ENCODE measurements at places on chromosomes 11 and 22. TPM values are rescaled to one million over a fixed set of nuclear protein-coding genes. Genes with fewer than 3 reads are reported as not detected.

DNA sequence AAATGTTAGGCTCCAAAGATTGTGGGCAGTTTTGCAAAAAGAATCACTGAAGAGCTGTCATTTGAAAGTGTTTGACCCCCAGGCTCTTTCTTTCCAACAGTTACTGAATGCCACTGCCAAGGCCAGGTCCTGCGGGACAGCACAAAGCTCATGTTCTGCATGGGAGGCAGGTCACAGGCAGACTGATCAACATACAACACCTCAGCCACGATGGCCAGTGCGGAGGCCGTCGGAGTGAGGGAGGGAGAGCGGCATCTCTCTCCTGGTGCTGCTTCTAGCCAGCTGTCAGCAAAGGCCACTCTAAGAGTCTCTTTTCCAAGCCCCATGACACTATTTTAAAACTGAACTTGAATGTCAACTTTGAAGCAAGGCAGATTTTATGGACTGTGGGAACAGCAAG is 49.9 kb downstream of the ARFGAP3 start:
- H3K36me3 ChIP-seq: peaks cover 76% of the 10 kb centered on the region
- H3K27ac ChIP-seq: no peak overlapping the region

DNA sequence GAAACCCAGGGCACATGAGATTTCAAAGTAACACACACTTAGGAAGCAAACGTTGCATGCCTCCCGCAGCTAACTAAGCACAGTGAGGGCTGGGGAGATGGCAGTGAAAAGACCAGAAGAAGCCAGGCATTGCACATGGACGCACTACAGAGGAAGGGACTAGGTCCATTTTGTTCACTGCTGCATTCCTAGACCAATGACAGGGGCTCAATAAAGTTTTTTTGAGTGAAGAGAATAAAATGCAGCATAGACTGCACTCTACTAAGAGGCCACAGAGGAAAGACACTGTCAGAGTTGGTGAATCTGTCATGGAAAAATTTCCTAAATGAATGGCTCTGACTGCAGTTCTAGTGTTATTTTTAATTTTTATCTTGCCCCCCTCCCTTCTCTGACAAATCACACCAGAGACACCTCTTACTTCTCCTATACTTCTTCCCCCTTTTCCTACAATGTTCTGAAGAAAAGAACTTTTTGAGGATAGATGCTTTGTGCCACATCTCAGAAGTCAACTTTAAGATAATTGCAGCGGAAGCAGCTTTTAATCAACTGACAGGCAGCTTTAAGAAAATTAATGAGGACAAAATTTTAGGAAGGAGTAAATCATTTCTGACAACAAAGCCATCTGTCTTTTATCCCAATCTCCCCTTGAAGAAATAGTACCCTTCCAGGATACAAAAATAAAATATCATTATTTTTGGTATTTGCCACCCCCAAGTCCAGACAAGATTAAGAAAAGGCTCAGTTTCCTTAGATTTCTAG is 34.8 kb upstream of the CHRM4 start:
- no peaks in the 10 kb centered on the region for H3K4me1 ChIP-seq
- peaks cover 36% of the 10 kb centered on the region for H3K36me3 ChIP-seq
- no peaks in the 10 kb centered on the region for H3K27me3 ChIP-seq
- H3K4me3 ChIP-seq: no peak overlapping the region
- no peak for DNase-seq
- no peak overlapping the region for H3K27ac ChIP-seq

- no peak overlapping the region for H3K27ac ChIP-seq
- H3K4me1 ChIP-seq: peaks cover 51% of the 10 kb centered on the region
- H3K27me3 ChIP-seq: peaks cover 52% of the 10 kb centered on the region
- H3K36me3 ChIP-seq: no peaks in the 10 kb centered on the region
These were observed 669 bp upstream of the BCR start for GRCh38 chr22:23179381-23180299.

- H3K27me3 ChIP-seq: no peaks in the 10 kb centered on the region
- no peaks in the 10 kb centered on the region for H3K36me3 ChIP-seq
- no peak overlapping the region for H3K4me3 ChIP-seq
- no peaks in the 10 kb centered on the region for H3K4me1 ChIP-seq
- H3K27ac ChIP-seq: no peak overlapping the region
These were observed 140.4 kb upstream of the ARHGAP42 start for GRCh38 chr11:100546714-100547113.

DNA sequence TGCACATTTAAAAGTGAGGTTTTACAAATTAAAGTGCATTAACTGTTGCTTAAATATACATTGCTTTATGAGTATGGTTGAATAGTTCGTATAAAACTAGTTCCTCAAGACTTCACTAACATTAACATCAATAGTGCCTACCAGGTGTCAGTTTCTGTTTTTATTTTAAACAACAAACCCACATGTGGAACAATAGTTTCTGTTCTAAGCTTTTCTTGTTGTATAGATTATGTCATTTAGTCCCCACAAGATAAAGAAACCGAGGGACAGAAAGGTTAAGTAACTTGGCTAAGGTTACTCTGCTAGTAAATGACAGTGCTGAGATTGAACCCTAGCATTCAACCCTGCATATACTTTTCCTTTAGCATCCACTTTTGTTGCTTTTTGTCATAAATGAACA is 41.4 kb upstream of the ST14 start:
- no peaks in the 10 kb centered on the region for H3K27me3 ChIP-seq
- peaks cover 20% of the 10 kb centered on the region for H3K36me3 ChIP-seq
- no peak for DNase-seq
- H3K4me3 ChIP-seq: no peak overlapping the region

GRCh38 chr11:36722421-36722820 is 124.4 kb upstream of the RAG2 start:
- no peaks in the 10 kb centered on the region for H3K36me3 ChIP-seq
- no peaks in the 10 kb centered on the region for H3K4me1 ChIP-seq
- DNase-seq: no peak

DNA sequence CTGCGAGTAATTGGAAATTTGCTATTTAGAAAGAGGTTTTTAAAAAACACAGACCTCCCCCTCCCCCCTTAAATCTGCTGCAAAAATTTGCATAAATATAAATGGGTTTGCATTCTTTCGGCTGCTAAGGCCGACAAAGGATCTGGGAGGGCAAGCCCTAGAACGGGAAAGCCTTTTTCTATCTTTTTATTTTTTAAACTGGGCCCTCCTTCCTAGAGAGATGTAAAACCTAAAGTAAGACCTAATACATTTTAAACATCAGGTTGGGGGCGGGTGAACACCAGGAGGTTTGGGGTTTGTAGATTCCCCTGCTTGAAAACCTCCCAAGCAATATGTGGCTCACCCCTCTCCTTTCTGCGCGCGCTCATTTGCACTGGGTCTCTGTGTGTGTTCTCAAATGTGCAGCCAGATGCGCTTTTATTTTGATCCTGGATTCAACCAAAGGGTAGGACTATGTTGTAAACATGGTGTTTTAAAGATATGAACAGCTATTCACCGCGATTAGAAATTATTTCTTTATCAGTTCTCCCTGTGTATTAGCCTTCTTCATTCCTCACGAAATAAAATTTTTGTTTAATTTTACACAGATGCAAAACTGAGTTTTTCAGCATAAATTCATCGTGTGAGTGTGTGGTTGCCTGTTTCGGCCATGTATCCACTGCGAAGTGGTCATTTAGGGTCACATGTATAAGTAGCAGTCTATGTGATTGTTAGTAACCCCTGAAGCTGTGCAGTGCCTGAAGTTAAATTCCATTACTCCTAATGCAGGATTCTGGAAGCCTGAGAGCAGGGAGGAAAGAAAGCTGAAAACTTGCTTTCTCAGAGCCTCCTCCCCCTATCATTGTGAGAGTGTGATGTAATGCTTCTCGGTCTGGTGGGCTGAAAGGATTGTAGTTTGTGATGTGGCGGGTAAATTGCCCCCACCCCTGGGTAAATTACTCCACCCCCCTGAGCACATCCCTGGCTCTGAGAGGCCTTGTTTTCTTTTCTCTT is 988 bp downstream of the TNRC6B start:
- DNase-seq: peak; percentile 93
- H3K27ac ChIP-seq: peak overlapping the region; percentile 83
- H3K4me1 ChIP-seq: peaks cover 34% of the 10 kb centered on the region

GRCh38 chr11:62853279-62853965 is 14.0 kb upstream of the WDR74 start:
- no peak for DNase-seq
- no peaks in the 10 kb centered on the region for H3K27me3 ChIP-seq
- peaks cover 14% of the 10 kb centered on the region for H3K4me1 ChIP-seq
- H3K4me3 ChIP-seq: no peak overlapping the region
- no peak overlapping the region for H3K27ac ChIP-seq
- peaks cover 32% of the 10 kb centered on the region for H3K36me3 ChIP-seq

GRCh38 chr11:101872171-101872882 is 42.5 kb upstream of the CEP126 start:
- H3K36me3 ChIP-seq: no peaks in the 10 kb centered on the region
- H3K4me1 ChIP-seq: no peaks in the 10 kb centered on the region
- H3K4me3 ChIP-seq: no peak overlapping the region
- no peaks in the 10 kb centered on the region for H3K27me3 ChIP-seq
- DNase-seq: no peak

- no peak for DNase-seq
- no peak overlapping the region for H3K4me3 ChIP-seq
- no peaks in the 10 kb centered on the region for H3K27me3 ChIP-seq
- H3K27ac ChIP-seq: no peak overlapping the region
- H3K36me3 ChIP-seq: no peaks in the 10 kb centered on the region
These were observed 187.4 kb upstream of the MTMR2 start for GRCh38 chr11:96111308-96111707.

Gene MYEOV
- 1.7 TPM for polyA plus RNA-seq

GRCh38 chr11:208181-208916 is 841 bp downstream of the RIC8A start:
- peak overlapping the region; percentile 95 for H3K4me3 ChIP-seq
- H3K36me3 ChIP-seq: peaks cover 63% of the 10 kb centered on the region
- no peaks in the 10 kb centered on the region for H3K27me3 ChIP-seq

GRCh38 chr11:8040261-8040920 is 40.6 kb upstream of the TUB start:
- peaks cover 3% of the 10 kb centered on the region for H3K27me3 ChIP-seq
- H3K27ac ChIP-seq: no peak overlapping the region
- no peaks in the 10 kb centered on the region for H3K36me3 ChIP-seq
- no peak overlapping the region for H3K4me3 ChIP-seq
- H3K4me1 ChIP-seq: no peaks in the 10 kb centered on the region

DNA sequence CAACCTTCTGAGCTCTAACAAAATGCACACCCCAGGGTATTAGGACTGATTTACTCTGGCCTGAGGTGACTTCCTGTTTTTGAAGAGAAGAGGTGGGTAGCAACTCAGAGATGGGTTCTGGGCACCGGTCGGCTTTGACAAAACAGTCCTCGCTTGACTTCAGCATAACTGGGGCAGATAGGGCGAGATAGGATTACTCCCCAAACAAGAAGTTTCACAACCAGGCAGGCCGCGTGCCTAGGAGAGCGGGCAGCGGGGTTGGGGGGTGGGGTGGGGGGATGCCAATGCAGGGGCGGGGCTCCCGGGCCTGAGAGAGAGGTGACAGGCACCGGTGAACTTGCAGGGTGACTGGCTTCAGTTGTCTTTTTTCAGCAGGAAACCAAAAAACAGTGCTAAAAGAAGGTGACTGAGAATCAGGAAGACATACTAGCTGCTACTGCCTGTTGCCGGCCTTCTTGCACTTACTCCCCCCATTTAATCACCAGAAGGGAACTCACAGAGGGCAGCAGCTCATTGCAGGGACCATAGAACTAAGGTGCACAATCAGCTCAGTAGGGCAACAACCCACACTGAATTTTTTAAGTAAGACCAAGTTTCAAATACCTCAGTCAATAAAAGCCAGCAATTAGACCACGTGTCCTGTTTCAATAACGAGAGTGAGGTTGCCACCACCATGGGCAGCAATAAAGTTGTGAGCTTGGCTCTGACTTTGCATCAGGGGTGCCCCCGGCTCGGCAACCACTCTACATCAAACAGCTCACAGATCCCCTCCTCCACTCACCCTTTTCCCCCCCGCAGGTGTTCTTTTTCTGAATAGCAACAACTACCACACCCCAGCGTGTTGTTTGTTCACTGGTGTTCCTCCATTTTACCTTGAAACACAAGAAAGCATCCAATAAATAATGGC is 37.2 kb upstream of the ETS1 start:
- H3K27me3 ChIP-seq: peaks cover 3% of the 10 kb centered on the region
- no peak overlapping the region for H3K27ac ChIP-seq
- DNase-seq: no peak
- no peaks in the 10 kb centered on the region for H3K36me3 ChIP-seq
- H3K4me3 ChIP-seq: no peak overlapping the region

- H3K27ac ChIP-seq: no peak overlapping the region
- H3K36me3 ChIP-seq: no peaks in the 10 kb centered on the region
- no peaks in the 10 kb centered on the region for H3K27me3 ChIP-seq
- DNase-seq: no peak
- H3K4me1 ChIP-seq: no peaks in the 10 kb centered on the region
- H3K4me3 ChIP-seq: no peak overlapping the region
These were observed 55.0 kb upstream of the GLYAT start for GRCh38 chr11:58786693-58787092.

Gene GDPD4
- 0.22 TPM for polyA plus RNA-seq

Gene TSKU
- polyA plus RNA-seq: 24.2 TPM

- H3K4me3 ChIP-seq: no peak overlapping the region
- no peak for DNase-seq
- H3K27ac ChIP-seq: no peak overlapping the region
These were observed 23.3 kb downstream of the SNAP29 start for GRCh38 chr22:20881869-20882815.

DNA sequence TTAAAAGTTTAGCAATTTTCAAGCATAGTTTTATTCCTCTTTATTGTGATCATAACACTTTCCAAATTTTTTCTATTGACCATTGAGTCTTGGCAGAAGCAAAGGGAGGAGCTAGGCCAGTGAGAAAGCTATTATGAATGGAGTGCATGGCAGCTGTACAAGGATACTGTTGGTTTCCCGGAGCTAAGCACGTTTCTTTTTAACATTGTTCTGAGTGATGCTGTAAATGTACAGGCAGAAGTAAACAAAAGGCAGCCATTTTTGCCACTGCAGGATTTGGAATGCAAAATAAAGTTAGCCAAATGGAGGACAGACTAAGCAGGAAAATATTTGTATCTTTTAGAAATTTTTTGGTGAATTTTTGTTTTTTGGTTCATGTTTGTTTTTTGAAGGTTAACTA is 16.2 kb downstream of the CBL start:
- peak; percentile 86 for DNase-seq
- H3K4me3 ChIP-seq: no peak overlapping the region
- peaks cover 4% of the 10 kb centered on the region for H3K4me1 ChIP-seq
- no peaks in the 10 kb centered on the region for H3K27me3 ChIP-seq
- H3K27ac ChIP-seq: peak overlapping the region; percentile 55
- no peaks in the 10 kb centered on the region for H3K36me3 ChIP-seq

DNA sequence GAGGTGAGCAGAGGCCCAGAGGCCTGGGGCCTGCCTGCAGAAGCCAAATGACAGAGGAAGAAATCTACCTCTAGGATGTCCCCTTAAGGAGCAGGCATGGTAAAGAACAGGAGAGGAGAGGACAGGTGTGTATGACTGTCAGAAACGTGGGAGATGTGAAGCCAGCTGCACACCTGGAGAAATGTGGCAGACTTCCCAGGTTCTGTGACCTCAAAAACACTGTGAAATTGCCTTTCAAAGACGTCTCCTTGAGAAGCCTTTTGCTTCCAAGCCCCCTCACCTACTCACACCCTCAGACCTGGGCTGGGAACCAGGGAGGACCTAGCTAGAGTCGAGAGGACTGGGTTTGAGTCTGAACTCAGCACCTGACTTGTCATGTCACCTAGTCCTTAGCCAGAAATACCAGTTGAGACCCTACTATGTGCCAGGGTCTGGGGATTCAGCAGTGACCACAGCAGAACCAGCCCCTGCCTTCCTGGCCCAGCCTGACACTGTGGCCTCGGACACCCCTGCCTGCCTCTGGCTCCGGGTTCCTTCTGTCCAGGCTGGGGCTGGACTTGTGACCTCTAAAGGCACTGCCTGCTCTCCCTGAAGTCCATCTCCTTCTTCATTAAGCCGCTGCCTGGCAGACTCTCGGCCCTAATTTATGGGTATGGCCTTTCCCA is 5.6 kb downstream of the TPBGL start:
- H3K4me1 ChIP-seq: peaks cover 5% of the 10 kb centered on the region
- no peaks in the 10 kb centered on the region for H3K36me3 ChIP-seq
- no peak for DNase-seq
- peaks cover 33% of the 10 kb centered on the region for H3K27me3 ChIP-seq
- no peak overlapping the region for H3K4me3 ChIP-seq
